ENCODE measurements at places on chromosomes 6 and 20.

DNA sequence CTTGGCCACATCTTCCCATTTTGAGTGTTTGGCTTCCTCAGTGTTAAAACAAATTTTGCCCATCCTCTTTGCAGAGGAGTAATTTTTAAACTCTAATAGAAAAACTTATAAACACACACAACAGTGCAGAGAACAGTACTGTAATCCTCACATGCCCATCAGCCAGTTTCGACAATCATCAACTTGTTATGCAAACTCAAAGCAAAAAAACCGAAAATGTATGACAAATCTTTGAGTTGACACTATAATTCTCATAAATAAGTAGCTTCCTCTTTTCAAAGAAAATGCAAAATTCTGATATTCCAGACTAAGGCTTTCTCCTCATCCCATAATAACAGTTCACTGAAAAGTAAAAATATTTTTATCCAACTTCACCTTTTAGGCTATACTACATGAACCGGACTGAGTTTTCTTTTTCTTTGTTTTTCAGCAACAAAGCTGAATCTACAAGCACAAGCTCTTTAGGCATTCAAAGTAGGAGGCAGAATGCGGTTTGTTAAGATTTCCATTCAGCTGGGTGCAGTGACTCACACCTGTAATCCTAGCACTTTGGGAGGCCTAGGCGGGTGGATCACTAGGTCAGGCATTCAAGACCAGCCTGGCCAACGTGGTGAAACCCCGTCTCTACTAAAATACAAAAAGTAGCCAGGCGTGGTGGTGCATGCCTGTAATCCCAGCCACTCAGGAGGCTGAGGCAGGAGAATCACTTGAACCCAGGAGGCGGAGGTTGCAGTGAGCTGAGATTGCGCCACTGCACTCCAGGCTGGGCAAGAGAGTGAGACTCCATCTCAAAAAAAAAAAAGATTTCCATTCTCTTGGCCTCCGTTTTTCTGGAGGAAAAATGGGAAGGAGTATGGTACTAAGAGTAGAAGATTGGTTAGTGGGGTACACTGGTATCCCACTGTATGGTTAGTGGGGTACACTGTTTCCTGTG is 74.8 kb downstream of the GCNT2 start:
- no peak for DNase-seq

GRCh38 chr6:132017942-132018341 is 66.8 kb upstream of the CCN2 start:
- no peak for DNase-seq

DNA sequence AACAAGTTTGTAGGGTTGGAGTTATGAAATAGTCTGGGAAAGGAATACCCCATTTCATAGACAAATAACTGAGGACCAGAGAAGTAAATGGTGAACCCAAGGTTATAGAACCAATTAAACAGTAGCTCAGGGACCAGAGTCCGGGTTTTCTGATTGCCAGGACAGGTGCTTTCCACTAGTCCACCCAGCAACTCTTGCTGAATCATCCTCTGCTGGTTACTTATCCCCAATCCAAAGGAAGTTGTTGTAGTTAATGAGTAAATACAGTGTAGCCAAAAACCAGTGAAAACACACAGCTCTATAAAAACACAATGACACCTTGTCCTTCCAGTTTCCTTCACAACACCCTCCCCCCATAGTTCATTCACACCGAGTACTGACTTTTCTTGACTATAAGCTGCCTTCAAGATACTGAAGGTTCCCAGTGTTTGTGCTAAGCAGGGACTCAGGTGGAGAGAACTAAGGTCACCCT is 766 bp upstream of the TINAG start:
- DNase-seq = no peak

DNA sequence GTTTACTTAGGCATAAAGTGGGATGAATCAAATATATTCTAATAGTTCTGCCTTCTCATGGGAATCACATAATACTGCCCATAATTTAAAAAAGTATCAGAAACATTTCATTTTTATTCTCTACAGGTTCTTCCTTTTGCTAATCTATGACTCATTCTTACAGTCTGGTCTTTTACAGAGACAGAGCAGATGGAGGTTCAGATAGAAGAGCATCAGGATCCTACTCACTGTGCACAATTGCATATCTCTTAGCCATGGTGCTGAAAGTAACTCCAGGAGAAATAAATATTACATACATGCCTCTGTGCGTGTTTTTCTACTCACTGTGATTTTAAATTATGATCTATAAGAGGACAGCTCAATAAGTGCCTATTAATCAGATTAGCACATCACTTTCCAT is 16.3 kb upstream of the OR2B6 start:
- DNase-seq = no peak

- DNase-seq = no peak
These were observed 75.0 kb downstream of the PLCB4 start for GRCh38 chr20:9143926-9144325.

DNA sequence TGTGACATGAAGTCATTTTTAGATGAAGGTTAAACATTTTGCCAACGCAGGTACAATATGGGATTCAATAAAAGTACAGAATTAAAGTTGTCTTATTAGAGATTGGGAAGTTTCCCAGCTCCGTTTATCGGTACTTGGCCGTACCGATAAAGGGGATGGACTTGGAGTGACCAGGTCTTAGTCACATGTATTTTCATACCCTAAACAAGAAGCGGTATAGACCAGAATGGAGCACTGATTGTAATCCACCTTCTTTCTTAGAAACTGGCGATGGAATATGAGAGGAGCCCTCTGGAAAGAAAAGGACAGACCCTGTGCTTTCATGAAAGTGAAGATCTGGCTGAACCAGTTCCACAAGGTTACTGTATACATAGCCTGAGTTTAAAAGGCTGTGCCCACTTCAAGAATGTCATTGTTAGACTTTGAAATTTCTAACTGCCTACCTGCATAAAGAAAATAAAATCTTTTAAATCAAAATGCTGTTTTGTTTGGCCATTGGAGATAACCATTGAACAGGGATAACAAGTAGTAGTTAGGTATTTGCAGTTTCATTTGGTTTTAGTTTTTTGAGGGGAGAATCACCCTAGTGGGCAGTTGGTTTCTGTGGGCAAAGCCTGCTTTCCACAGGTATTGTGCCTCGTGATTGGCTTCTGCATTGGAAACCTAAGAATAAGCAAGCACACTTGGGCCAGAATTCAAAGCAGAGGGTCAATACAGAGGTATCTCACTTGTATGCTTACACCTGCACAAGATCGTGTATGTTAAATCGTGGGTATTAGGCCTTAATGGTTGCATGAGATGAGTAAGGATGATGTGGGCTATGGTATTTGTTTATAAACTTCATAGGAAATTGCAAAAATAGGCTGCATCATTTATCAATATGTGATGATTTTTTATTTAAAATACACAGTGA is 11.2 kb upstream of the ZNFX1 start:
- DNase-seq = no peak

DNA sequence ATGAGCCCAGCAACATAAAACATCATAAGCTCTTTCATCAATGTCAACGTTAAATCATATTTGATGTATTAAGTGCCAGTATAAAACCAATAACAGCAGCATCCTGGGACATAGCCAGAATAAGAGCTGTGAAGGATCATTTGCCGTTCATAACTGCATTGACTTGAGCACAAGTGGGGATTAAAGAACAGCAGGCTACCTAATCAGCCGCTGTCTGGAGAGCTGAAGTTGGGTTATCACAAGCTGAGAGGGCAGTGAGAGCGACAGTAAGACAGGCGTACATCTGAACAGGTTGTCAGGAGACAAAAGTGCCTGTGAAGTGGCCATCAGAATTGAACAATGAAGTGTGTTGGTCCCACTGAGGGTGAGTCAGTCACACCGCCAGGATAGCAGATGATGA is 269.6 kb downstream of the GRIK2 start:
- no peak for DNase-seq

Measured in activated CD4-positive, alpha-beta T cell treated with anti-CD3 and anti-CD28 coated beads, Interleukin-2, amount 50 U/mL, for 4 hours (primary cell).